HT1080 (cell line): ENCODE measurements at places on chromosomes 7 and 10. TPM values are rescaled to one million over a fixed set of nuclear protein-coding genes. Genes with fewer than 3 reads are reported as not detected.
A peak's percentile ranks its signal among the peaks of the same experiment; 100 is the strongest.

GRCh38 chr10:22022257-22023032 is 18.9 kb upstream of the DNAJC1 start:
- no peak for DNase-seq

GRCh38 chr10:55410415-55410885 is 609.4 kb upstream of the PCDH15 start:
- DNase-seq = peak; percentile 1

- DNase-seq = no peak
These were observed 67.4 kb downstream of the FOXP2 start for GRCh38 chr7:114481999-114482398.

The PIK3CG gene
- total RNA-seq = 1.9 and 2.1 TPM in 2 replicates

GRCh38 chr10:114678336-114678735 is 20.3 kb upstream of the ABLIM1 start:
- DNase-seq = no peak

The FRMPD2 gene
- total RNA-seq = not detected in 2 replicates

- no peak for DNase-seq
These were observed 38.4 kb downstream of the ATXN7L1 start for GRCh38 chr7:105837765-105838626.

DNA sequence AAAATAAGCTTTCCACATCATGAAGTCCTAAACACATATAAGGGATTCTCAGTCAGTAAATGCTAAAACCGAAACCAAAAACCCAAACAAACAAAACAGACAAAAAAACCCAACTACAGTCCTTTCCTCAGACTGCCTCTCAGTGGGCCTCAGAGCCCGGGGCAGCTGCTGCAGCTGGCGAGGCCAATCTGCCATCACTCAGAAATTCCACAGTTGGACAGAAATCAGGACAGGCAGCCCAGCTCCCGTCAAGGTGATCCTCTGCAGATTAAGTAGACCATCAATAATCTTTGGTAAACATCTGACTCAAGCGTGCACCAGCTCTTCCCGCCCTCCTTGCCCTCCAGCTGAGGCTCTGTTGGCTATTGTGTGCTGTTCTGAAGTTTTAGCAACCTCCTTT is 142.2 kb downstream of the ATXN7L1 start:
- no peak for DNase-seq

The IFIT1B gene
- total RNA-seq = not detected in 2 replicates

DNA sequence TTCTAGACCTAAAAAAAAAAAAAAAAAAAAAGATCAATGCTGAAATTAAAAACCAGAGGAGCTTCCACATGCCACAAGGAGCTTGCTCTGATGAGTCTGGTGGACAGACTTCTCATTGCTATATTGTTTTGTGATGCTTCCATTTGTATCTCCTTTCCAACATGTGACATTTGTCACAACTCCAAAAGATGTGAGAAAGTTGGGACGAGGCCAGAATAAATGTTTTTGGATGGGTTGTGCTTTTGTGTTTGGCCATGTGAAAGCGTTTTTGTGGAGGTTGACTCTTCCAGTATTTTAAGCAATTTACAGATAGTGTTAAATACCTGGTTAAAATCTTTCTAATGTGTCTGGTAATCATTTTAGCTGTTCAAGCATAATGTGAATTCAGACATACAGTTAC is 280.1 kb downstream of the SKAP2 start:
- DNase-seq = no peak

- no peak for DNase-seq
These were observed 50.1 kb upstream of the RASGEF1A start for GRCh38 chr10:43316988-43317387.

The HKDC1 gene
- 0.30 and 1.7 TPM in 2 replicates for total RNA-seq

GRCh38 chr10:3222068-3222467 is 49.5 kb upstream of the PITRM1 start:
- peak; percentile 45 for DNase-seq

DNA sequence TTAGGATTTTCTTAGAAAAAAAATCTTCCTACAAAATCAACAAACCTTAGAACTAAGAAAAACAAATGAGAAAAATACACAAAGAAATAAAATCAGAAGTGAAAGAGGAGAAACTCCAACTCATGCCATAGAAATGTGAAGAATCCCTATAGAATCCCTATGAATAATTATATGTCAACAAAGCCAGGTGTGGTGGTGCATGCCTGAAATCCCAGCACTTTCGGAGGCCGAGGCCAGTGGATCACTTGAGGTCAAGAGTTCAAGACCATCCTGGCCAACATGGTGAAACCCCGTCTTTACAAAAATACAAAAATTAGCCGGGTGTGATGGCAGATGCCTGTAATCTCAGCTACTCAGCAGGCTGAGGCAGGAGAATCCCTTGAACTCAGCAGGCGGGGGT is 27.1 kb downstream of the ACSM6 start:
- peak; percentile 69 for DNase-seq

DNA sequence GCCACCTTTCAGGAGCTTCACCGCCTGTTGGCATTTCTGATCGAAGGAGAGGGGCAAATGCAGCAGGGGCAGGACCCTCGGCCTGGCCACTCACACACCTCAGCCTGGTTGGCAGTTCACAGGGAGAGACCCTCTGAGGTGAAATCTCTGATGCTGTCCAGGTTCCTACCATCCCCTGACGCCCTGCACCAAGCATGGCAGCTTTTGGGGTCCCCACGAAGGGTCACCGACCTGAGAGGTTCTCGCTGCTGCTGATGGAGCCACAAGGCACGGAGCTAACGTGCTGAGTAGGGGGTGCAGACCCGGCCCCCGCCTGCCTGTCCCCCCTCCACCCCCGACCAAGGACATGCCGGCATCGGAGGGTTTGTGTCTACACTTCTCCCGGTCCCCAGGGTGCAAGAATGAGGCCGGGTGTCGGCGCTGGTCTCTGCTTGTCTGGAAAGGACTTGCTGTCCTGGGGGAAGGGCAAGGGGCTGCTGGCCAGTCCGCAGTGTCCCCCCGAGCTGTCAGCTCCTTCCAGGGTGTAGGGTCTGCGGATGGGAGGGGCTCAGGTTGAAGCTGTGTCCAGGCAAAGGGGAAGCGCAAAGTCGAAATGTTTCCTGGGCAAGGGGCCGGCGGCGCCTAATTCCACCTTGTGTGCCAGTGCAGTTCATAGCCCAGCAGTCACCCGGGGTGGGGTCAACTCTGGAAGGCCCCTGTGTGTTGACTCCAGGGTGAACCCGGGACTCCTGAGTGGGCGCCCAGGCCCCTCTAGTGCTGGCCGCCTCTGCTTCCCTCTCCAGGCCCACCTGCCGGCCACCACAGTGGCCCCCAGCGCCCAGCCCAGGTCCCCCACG is 132.6 kb downstream of the DNAJB6 start:
- DNase-seq = no peak

The OPN1SW gene
- total RNA-seq = not detected in 2 replicates

GRCh38 chr10:5284311-5285057 is 80.3 kb upstream of the UCN3 start:
- DNase-seq = peak; percentile 64

The PTER gene
- total RNA-seq = 5.8 and 9.5 TPM in 2 replicates

- no peak for DNase-seq
These were observed 388.3 kb downstream of the KIF20B start for GRCh38 chr10:90089719-90090118.

GRCh38 chr7:99459087-99459486 is 6.9 kb downstream of the ATP5MF start:
- no peak for DNase-seq

- DNase-seq = peak; percentile 86
These were observed 183.5 kb upstream of the INHBA start for GRCh38 chr7:41886262-41886900.

DNA sequence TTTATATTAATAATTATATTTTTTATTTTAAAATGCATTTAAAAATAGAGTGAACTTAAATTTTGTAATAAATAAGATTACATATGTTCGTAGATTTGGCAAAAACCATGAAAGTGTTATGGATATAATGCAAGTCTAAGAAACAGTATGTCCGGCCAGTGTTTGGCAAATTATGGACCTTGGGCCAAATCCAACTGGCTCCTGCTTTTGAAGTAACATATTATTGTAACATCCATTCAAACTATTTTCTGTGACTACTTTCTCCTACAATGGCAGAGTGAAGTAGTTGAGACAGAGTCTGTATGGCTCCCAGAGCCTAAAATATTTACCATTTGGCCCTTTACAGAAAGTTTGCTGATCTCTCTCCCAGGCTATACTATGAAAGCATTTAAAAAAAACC is 38.9 kb downstream of the TMEM229A start:
- DNase-seq = no peak

The ECHDC3 gene
- total RNA-seq = 2.1 and 4.3 TPM in 2 replicates
